ENCODE measurements at places on chromosomes 4 and X. TPM values are rescaled to one million over a fixed set of nuclear protein-coding genes. Genes with fewer than 3 reads are reported as not detected.

GRCh38 chrX:96551322-96551872 lies 133.2 kb upstream of the DIAPH2 start:
- DNase-seq = no peak

- DNase-seq = no peak
These were observed 910.8 kb downstream of the CCSER1 start for GRCh38 chr4:91037951-91038350.

DNA sequence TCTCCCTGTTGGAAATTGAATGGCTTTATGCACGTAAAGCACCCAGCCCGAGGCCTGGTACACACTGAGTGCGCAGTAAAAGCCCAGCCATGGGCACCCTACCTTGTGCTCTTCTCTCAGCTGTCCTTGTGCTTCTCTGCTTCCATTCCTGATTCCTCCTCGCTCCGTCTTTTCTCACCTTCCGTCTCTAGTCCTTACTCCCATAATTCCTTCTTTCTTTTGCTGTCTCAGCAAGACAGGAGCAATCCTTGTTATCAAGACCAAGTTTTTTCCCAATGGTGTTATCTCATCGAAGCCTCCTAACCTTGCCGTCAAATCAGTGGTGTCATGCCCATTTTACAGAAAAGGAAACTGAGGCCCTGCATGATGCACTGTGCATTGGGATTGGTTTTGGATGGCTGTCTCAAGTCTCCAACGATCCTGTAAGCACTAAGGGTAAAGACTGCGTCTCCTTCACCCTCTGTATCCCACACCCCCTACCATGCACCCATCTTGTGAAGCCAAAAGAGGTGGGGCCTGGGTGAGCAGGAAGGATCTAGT lies 30.1 kb downstream of the CYTL1 start:
- DNase-seq = no peak

SLC35A2 gene
- polyA plus RNA-seq = 6.8 TPM

RENBP gene
- polyA plus RNA-seq = 0.49 TPM

Data from naive thymus-derived CD8-positive, alpha-beta T cell (primary cell).